ENCODE measurements at places on chromosomes 12 and 14. TPM values are rescaled to one million over a fixed set of nuclear protein-coding genes. Genes with fewer than 3 reads are reported as not detected.

Gene CD4
- total RNA-seq: 8.6 TPM

Gene MYL2
- not detected for total RNA-seq

Gene CLEC12A
- not detected for total RNA-seq

Gene NXPH4
- 6.3 TPM for total RNA-seq

Gene PLEKHH1
- 325 TPM for total RNA-seq
